ENCODE measurements at places on chromosomes 12 and 14.

- no peak for DNase-seq
Measured at GRCh38 chr12:110948041-110948440, 27.7 kb upstream of the MYL2 start.

DNA sequence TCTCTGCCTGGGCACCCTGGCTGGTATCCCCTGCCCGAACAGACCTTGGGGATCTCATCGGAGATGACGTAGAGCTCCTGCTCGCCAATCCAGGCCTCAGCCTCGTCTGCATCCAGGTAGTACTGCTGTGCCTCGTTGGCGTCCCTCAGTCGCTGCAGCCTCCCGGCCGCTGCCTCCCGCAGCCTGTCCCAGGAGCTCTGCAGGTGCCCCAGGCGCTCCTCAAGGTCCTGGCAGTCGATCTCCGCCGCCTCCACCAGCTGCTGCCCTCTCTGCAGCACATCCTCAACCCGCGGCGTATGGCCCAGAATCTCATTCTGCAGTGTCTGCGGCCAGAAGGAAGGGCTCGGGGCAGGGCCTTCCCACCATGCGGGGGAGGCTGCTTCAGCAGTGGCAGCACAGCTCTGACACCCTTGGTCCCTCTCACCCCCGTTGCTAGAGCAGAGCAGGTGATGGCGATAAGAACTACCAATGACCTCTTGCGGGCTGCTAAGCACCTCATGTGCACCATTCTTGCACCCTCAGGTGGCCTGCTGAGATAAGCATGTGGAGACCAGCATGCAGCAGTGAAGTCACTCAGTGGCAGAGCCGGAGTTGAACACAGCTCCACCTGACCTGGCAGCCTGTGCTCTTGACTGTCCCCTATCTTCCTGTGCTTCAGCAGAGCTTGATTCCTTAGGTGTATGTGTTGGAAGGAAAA, 71.0 kb downstream of the PLEKHG3 start:
- DNase-seq, result no peak

- peak; percentile 99 for DNase-seq
Measured at GRCh38 chr14:23095196-23096108, at the start of gene C14orf119. C14orf119 (plus strand) TSS chr14:23095505; CDS start chr14:23097659, 2,154 bp downstream.

DNA sequence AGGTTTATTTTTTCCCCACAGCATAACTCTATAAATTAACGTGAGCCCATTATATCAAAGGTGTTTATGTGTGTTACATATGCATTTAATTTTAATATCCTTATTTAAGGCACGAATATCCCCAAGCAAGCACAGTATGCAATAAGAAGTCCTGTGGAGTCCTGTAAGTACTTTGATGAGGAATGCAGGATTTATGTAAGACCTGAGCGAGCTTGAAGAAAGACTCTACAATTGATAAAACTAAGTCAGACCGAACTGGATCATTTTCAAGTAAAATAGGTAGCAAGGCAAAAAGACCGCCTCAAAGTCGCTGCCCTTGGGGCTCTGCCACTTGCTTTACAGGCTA, 755 bp downstream of the SLC25A21 start:
- DNase-seq, result no peak

GRCh38 chr14:96790706-96791105, 6.5 kb upstream of the VRK1 start:
- no peak for DNase-seq

- no peak for DNase-seq
Measured at GRCh38 chr12:45184147-45184963, 31.5 kb upstream of the ANO6 start.

DNA sequence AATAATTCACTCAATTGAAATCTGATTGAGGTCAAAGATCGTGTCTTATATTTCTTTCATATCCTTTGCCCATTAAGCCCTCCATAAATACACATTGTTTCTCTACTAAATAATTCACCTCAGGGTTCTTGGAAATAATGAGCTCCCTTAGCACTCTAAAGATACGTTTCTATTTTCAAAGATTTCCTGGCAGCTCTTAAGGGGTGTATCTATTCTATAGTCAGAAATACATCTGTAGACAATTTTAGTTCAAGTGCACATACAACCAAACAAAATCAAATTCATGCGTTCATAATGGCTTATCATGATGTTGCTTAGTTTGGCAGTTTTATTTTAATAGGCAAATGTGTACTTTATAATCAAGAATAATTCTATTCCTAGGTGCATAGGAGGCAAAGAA, 361.1 kb upstream of the DDHD1 start:
- no peak for DNase-seq

DNA sequence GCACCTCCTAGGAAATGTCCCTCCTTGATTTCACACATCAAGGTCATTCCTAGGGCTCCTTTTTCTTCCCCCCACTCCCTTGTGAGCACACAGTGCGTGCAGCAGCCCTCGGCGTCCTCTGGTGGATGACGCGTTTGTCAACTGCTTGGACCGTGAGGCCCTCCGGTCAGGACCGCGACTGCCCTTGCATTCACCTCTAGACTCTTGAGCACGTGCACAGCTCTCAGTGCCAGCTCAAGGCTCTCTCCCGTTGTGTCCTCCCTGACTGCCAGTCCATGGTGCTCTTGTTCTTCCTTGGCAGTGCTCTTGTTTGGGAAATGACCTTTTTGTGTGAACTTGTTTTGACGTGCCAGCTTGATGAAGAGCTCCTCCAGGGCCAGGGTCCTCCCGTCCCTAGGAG, 67.9 kb downstream of the TSPAN9 start:
- DNase-seq, result no peak

GRCh38 chr12:114355389-114356088, 50.4 kb downstream of the TBX5 start:
- DNase-seq, result no peak

DNA sequence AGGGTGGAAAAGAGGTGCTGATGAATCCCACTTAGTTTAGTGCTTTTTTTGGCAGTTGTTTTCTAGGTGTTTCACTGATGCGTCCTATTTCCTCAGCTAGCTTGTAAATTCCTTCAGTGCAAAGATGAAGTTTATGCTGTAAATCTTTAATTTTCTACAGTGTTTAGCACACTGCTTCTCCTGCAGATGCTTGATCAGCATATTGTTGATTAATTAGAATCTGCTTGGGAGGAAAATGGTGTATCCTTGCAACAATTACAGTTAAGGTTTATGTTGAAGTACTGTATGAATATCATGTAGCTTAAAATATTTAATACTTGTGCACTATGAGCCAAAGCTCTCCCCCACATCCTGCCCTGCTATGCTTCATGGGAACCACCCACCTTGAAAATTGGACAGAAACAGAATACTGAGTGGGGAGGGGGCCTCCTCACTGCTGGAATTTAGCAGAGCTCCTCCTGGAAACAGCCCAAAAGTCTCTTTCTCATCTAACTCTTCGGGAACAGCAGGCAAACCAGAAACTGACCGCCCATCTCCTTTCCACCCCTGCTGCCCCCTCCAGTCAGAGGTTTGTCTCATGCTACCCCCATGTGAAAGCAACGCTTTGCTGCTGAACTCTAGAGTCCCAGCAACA, 20.3 kb upstream of the DHRS4 start:
- DNase-seq, result no peak

DNA sequence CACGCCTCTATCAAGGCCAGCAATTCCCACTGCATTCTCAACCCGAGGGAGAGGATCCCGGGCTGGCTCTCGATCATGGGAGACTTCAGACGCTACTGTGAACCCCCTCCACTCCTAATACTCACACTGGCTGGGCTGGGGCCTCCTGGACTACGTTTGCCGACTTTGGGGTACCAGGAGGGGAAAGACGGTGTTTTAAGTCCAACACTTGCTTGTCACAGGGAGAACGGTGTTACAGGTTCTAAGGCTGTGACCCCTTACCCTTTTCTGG, 463 bp downstream of the NACA start:
- no peak for DNase-seq

DNA sequence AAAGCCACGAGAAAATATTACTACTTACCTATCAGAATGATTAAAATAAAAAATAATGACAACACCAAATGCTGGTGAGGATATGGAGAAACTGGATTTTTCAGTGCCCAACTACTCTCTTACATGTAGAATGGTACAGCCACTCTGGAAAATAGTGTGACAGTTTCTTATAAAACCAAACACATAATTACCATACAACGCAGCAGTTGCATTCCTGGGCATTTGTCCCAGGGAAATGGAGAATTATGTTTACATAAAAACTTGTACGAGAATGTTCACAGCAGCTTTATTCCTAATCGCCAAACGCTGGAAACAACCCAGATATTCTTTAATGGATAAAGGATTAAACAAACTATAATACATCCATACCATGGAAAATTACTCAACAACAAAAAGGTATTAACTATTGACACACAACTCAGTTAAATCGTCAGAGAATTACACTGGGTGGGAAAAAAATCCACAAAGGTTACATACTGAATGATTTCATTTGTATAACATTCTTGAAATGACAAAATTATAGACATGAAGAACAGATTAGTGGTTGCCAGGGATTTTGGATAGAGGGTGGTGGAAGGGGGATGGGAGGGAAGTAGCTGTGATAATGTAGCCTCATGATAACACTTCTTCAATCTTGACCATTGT, 35.4 kb downstream of the TAOK3 start:
- peak; percentile 62 for DNase-seq

DNA sequence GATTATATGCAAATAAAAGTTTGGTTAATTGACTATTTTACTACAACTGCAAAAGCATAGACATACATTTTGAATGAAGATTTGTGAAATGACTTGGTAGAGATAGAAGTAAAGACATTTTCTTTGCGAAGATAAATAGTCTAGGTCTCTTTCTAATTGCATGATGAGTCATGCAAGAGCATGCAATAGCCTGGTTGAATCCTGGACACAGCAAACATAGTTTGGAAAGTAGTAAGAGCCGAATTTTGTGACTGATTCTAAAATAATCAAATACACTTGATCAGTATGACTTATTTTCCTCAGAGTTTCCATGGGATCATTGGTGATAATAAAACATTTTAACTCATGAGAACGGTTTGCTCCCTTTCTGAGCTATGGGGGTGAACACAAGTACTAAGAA, 27.7 kb upstream of the CAND1 start:
- DNase-seq, result peak; percentile 35

DNA sequence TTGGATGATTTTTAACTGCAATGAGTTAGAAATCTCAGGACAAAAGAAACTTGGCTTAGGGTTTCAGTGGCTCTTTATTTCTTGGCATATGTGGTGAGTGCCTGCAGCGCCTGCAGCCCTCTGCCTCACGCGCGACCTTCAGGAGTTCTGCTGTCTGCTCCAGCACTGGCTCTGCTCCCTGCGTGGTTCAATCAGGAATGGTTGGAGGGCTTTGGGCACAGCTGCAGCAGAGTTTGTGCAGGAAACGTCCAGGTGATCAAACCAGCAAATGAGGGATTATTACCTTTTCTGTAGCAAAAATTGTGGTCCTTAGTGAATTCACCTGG, 19.8 kb downstream of the PPM1H start:
- DNase-seq, result no peak

GRCh38 chr14:28758253-28758884, 8.2 kb upstream of the FOXG1 start:
- no peak for DNase-seq

GRCh38 chr12:82015623-82016347, 256.6 kb upstream of the PPFIA2 start:
- DNase-seq, result no peak

DNA sequence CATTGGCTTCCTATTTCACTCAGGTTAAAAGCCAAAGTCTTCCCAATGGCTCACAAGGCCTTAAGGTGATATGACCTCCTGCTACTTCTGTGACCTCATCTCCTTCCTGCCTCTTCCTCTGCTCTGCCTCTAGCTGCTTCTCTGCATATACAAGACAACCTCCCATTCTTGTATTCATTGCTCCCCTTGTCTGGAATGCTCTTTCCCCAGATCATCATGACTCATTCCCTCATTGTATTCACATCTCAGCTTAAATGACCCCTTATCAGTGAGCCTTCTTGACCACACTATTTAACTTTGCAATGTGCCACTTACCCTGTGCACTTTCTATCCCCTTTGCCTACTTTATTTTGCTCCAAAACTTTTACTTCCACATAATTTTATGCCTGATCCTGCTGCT, 90.2 kb downstream of the PPP1R12A start:
- peak; percentile 83 for DNase-seq

GRCh38 chr12:15705606-15706005, 83.6 kb downstream of the EPS8 start:
- no peak for DNase-seq

GRCh38 chr12:124677552-124678356, 110.3 kb upstream of the NCOR2 start:
- DNase-seq, result no peak

GRCh38 chr14:91005716-91006115, 54.7 kb downstream of the RPS6KA5 start:
- no peak for DNase-seq

GRCh38 chr12:117097159-117097558, 2.1 kb downstream of the TESC start:
- no peak for DNase-seq

GRCh38 chr12:63752283-63752682, 27.4 kb upstream of the RXYLT1 start:
- DNase-seq, result no peak

DNA sequence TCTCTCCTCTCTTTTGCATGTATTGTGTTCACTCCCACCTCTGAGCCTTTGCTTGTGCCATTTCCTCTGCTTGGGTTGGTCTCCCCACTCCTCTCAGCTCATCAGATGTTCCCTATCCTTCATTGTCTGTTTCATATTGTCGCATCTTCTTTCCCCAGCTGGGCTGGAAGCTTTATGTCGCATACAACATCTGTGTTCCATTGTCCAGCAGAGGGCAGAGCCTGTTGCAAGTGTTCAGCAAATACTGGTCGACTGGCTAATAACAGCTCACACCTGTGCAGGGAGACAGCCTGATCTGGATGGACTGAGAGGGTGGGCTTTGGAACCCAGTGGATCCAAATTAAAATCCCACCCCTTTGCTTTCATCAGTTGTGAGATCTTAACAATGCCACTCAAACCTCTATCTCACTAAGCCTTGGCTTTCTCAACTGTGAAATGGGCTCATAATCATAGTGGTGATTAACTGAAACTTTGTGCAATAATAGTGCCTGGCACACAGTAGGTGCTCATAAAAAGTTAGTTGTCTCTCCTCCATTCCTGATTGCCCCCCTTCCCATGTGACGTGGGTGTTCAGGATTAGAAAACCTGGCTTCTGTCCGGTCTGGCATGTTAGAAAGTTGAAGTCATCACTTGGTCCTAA, 75.8 kb downstream of the RIN3 start:
- peak; percentile 32 for DNase-seq

DNA sequence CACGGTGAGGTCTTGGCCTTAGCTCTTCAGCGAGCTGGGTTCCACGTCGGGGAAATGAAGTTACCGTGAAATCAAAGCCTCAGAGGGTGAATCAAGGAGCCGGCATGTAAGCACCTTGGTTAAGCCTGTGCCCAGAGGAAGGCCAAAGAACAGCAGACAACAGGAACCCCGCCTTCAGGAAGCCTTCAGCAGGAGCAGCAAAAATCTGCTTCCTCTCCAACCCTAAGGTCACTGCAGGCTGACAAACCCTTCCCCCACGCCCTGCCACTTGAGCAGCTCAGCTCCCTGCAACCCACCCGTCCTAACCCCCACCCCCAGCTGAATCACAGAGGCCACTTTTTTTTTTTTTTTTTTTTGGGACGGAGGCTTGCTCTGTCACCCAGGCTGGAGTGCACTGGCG, 72.9 kb upstream of the LTA4H start:
- no peak for DNase-seq

- DNase-seq, result no peak
Measured at GRCh38 chr12:110575326-110575725, 7.8 kb downstream of the PPTC7 start.

GRCh38 chr14:99382071-99382470, 98.6 kb downstream of the SETD3 start:
- no peak for DNase-seq

Measured in fibroblast of skin of right biceps (primary cell).